ENCODE measurements at places on chromosomes 1 and 21.

- DNase-seq, result no peak
These were observed 22.9 kb upstream of the CLSTN1 start for GRCh38 chr1:9846611-9847171.

GRCh38 chr1:231660198-231660597 lies 33.6 kb downstream of the DISC1 start:
- no peak for DNase-seq

DNA sequence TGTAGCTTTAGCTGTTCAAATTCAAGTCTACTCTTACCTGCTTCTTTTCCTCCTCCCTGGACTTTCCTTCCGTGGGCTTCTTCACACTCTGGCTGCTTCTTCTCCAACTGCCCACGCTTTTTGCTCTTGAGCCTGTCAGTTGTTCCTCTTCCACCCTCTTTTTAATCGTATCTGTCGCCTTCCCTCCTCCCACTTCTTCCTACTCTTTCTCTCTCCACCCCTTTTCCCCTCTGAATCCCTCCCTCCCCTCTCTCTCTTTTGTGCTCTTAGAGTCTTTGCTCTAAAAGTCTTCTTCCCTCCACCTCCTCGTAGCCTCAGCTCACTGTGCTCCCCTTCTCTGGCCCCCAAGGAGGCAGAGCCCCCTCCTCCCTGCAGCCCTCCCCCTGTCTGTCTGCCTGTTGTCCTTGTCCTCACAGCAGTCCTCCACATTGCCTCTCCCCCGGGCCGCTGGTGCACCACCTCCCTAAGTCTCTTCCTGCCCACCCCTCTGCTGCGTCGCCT lies 12.9 kb upstream of the GJA5 start:
- no peak for DNase-seq

DNA sequence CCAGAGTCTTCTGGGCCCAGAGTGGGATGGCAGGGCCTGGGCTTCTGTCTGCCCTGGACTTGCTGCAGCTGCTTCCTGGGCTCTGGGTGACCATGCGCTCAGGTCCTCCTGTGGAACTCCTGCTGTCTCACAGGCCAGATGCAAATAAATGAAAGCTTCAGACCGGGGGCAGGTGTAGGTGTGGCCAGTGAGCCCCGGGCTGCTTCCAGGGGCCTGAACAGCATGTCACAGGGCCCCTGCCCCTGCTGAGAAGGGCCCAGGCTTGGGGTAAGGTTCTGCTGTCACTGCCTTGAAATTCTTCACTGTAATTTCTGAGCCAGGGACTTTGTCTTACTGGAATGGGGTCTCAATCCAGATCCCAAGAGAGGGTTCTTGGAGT lies 2.5 kb upstream of the PKNOX1 start:
- DNase-seq, result no peak

GRCh38 chr1:184113251-184113650 lies 61.7 kb downstream of the TSEN15 start:
- no peak for DNase-seq

DNA sequence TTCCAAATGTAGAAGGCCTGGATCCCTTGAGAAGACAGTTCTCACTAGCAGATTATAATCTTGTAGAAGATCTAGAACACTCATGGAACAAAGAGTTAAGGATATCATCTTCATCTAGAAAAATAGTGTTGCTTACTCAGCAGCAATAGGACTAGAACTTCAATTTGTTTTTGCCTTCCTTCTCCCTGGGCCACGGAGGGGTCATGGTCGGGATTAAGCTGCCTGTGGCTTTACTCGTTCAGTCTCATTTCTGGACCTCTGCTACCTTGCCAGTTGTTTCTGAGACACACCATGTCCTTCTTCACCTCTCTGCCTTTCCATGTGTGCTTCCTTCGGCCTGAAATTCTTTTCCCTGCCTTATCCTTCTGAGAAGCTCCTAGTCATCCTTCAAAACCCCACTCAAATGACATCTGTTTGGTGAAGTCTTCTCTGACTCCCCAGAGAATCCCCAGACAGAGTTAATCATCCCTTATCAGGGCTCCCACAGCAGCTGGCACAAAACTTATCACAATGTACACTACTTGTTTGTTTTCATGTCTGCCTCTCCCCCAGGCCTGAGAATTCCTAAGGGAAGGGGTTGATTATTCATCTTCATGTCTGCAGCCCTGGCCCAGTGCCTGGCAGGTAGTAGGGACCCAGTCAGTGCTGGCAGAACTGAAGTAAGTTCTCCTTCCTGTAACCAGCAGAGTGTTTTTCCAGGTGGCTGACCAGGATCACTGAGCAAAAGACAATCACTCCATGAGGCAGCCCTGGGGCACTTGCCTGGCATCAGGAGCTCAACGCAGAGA lies 15.5 kb upstream of the SNX27 start:
- DNase-seq, result no peak

GRCh38 chr1:46606255-46606965 lies 2.3 kb upstream of the MKNK1 start:
- no peak for DNase-seq

DNA sequence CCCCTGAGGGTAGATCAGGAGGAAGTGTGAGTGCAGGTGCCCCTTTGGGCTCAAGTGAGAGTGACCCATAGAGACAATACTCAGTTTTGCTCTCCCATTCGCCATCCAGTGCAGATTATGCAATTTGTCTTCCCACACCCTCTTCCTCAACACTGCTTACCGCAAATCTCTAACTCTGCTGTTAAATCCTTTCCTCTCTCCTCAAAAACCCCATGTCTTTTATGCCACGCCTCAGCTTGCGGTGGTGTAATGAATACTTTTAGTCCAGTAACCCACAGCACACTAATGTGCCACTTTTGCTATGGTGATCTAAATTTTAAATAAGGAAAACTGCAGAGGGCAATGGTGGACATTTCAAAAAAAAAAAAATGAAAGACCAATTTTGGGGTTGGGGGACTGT lies 57.7 kb downstream of the PRRX1 start:
- no peak for DNase-seq

- no peak for DNase-seq
These were observed 111.4 kb upstream of the ZNF644 start for GRCh38 chr1:91133248-91133647.

DNA sequence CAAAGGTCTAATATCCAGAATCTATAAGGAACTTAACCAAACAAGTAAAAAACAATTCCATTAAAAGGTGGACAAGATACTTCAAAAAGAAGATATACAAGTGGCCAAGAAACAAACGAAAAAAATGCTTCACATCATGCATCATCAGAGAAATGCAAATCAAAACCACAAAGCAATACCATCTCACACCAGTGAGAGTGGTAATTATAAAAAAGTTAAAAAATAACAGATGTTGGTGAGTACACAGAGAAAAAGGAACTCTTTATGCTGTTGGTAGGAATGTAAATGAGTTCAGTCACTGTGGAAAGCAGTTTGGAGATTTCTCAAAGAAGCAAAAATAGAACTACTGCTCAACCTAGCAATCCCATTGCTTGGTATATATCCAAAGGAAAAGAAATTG lies 218.6 kb downstream of the SLC44A5 start:
- no peak for DNase-seq

DNA sequence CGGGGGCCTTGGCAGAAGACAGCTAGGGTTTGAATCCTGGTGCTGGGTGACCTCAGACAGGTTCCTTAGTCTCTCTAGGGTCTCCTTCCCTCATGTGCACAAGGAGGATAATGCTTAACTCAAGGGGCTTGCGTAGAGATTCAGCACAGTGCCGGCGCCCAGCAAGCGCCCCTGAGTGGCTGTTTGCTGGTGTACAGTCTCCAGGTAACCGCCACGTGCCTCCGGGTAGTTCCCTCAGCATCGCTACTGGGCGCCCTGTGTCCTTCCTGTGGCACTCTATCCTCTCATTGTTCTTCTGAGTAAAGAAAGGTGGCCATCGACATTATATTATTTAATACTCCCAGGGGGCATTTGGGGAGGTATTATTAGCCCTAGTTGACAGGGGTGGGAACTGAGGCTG lies 80.9 kb downstream of the NENF start:
- DNase-seq, result no peak

GRCh38 chr1:244598611-244599010 lies 54.3 kb upstream of the DESI2 start:
- DNase-seq, result no peak

DNA sequence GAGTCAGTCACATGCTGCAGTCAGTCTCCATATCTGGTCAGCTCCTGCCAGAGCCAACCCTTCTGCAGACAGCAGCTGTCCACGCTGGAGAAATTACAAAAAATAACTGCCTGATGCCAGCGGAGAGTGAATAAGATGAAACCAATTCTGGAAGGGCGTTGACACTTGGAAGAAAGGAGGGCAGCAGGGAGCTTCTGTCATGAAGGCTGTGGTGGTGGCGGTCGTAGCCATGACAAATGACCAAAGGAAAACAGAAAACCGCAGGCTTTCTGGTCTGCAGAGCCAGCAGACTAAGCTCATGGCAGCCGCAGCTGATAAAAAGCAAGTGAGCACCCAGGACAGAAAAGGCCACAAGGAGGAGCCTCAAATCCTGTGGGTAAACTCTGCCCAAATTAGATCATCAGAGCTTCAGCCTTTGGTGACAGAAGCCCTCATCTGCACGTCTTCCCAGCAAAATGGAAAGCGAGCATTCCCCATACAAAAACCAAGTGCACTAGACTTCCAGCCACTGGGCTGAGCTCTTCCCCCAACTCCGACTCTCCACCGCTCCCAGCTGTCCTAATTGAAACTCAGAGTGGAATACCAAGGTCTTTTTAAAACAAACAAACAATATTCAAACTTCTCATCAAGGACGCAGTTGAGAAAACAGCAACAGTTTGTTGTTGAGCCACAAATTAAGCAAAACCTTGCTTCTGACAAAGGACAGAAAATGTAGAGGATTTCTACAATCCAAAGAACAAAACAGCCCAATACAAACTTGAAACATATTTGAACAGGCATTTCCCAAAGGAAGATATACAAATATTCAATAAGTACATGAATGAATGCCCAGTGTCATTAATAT lies 28.7 kb downstream of the RSPH1 start:
- DNase-seq, result no peak

DNA sequence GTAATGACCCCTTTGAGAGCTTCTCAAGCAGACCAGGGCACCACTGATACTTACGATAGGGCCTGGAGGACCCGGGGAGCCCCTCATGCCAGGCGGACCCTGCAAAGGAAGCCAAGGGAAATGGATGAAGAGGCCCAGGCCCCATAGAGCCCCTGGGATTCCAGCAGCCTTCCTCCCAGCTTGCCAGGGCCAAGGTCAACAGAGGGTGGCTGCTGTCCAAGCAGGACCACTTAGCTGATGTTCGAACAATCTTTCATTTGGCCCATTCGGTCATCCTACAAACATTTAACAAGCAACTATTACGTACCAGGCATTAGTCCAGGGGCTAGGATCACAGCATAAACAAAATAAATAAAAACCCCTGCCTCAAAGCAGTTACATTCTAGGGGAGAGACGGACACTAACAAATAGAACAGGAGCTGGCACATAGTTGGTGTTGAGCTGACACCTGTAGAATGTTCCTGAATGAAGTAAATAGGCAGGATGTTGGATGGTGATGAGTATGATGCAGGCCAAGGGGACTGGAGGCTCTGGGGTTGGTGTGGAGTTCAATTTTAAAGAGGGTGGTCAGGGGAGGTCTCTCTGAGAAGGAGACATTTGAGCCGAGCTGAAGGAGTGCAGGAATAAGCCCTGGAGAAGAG lies 27.0 kb upstream of the PEF1 start:
- DNase-seq, result no peak

DNA sequence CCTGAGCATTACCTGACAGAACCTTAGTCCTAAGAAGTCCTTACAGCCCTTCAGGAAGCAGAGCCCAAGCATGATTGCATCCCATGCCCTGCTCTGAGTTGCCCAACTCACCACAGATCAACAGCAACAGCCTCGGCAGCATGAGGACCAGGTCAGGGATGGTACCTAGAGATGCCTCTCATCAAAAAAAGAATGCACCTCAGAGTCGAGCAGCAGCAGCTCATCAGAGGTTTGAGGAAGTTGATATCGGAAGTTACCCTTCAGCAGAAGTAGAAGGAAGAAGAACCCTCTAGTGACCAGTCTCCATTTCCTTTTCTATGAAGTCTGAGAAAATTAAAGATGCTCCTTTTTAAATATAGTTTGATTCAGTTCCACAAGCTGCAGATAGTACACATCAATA lies at the start of gene FCRL1:
Gene FCRL1 (minus strand): TSS at position 225 of the 400 bp plus-strand sequence. CDS start 83 bp downstream, at position 142.
- no peak for DNase-seq

- no peak for DNase-seq
These were observed 9.4 kb upstream of the ATP6V1G3 start for GRCh38 chr1:198549866-198550265.

DNA sequence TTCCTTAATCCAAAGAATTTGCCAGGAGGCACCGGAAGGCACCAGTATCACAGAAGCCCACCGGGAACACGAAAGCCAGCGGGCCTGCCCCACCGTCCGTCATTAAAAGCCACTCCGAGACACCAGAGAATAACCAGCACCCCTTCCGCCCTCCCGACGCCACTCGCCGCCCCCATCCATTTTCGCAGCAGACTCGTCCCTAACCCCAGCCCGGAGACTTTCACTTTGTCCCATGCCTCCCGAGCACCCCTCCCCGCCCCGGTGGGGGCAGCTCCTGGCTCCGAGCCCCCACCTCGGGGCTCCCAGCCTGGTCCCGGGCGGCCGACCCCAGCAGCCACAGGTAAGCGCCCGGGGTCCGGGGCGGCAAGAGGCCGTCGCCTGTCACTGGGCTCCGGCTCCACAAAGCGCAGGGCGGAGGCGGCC lies 105.4 kb downstream of the SLC45A1 start:
- peak; percentile 54 for DNase-seq

DNA sequence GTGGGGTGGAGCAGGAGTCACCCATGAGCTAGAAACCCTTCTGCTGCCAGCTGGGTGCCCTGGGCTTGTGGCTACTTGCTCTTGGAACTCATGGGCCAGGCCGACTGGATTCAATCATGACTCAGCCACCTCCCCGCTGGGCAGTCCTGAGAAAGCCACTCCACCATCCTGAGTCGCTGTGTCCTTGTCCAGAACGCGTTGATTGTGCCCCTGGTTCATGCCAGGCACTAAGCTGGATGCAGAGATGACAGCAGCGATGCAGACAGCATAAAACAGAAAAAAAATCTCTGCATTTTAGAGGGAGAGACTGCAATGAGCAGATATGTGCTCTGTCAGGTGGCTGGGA lies 10.6 kb downstream of the PADI1 start:
- no peak for DNase-seq
